Aorta (tissue), 5 donors: ENCODE measurements at places on chromosomes 7 and 10.

- no peak for DNase-seq
These were observed 14.4 kb upstream of the KIF5B start for GRCh38 chr10:32070645-32071044.

GRCh38 chr7:99012722-99013121 is 131.2 kb downstream of the SMURF1 start:
- no peak for DNase-seq

GRCh38 chr7:124738639-124739038 is 27.0 kb downstream of the GPR37 start:
- no peak for DNase-seq

- DNase-seq = no peak
These were observed 199.6 kb downstream of the CXCL12 start for GRCh38 chr10:44185315-44185666.

DNA sequence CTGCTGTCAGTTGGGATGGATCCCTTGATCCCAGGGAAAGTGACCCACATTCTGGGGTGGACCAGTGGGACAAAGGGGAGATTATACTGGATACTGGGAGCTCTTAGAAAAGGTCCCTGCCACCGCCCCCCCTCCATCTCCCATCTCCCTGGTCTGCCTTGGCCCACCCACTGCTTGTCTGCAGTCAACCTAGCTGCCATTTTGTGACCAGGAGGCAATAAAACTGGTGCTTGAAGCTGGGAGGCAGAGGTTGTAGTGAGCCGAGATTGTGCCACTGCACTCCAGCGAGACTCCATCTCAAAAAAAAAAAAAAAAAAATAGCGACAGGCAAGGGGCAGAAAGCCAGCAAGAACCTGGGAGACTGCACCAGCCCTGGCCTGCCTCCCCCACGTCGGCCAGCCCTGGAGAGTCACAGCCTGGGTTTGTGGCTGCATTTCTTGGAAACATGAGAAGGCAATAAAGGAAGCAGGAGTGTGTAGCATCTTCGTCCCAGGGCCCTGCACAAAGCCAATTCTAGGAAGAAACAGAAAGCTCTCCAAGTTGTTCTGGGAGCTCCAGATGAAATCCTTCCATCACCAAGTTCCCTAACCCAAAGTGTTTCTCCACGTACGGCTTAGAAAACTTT is 4.7 kb upstream of the ARPC1B start:
- DNase-seq = no peak
